Nephron progenitor cell (in vitro differentiated cells): ENCODE measurements at places on chromosomes 7 and 10.

- DNase-seq: no peak
Observed at GRCh38 chr10:132538790-132539421, 1.3 kb downstream of the INPP5A start.

DNA sequence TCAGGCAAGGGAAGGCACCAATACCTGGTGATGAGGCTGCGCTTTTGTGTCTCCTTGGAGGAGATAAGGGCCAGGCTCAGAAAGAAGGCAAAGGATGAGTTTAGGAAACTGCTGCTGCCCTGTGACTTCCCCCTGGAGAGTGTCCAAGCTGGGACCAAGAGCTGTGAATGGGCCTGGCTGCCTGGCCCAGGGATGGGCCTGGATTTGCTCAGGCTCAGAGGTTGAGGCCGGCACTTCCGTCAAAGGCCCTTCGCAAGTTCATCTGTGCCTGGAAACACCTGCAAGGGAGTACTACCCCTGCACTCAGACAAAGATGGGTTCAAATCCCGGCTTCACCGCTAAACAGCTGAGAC is 50.5 kb upstream of the NANOS1 start:
- no peak for DNase-seq

- DNase-seq: peak; percentile 56
Observed at GRCh38 chr7:3722396-3722922, 421.4 kb downstream of the SDK1 start.

GRCh38 chr10:126521399-126521798 is 133.1 kb upstream of the ADAM12 start:
- DNase-seq: no peak

DNA sequence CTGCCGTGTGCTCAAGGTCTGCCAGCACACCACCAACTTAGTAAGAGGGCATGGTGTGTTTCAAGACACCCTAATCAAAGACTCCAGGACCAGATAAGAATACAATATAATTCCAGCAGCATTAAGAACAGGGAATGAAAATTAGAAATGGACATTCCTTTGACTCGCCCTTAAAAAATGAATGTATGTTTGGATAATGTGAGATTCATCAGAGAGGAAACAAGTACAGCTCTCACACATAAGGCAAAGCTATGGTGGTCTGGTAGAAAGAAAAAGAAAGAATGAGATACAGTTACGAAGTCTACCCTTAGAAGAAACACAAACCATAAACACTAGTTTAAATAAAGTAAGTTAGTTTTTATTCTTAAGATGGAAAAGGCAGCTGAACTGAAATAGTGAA is 174.8 kb upstream of the ANK3 start:
- no peak for DNase-seq

DNA sequence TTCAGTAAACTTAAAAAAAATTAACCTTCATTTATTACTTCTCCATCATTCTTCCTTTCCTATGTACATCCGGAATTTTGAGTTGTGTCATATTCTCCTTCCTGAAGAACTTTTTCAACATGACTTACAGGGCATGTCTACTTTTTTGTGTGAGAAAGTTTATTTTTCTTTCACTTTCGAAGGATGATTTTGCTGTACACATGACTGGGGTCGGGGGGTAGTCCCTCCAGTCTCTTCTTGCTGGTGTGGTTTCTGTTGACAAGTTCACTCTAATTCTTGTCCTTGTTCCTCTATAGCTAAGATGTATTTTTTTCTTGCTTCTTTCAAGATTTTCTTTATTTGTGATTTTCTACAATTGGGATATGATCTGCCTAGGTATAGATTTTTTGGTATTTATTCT is 55.8 kb downstream of the INPP5A start:
- no peak for DNase-seq

GRCh38 chr10:13441476-13441875 is 87.3 kb downstream of the BEND7 start:
- DNase-seq: no peak

DNA sequence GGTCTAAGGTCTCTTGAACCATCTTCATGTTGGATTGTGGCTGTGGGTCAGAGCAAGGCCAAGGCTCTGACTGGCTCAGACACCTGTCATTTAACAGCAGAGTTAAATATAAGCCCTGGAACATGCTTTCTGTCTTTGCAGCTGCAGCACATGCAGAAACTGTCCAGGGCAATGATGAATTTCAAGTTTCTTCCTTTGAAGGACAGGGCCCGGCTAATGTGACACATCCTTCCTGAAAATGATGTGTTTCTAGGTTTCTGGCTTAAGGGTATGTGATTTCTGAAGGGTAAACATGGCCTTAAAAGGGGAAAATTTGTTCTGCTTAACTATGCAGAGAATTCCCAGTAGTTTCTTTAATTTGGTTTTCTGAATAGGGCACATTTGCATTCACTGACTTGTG is 34.0 kb upstream of the SLC35B4 start:
- no peak for DNase-seq

DNA sequence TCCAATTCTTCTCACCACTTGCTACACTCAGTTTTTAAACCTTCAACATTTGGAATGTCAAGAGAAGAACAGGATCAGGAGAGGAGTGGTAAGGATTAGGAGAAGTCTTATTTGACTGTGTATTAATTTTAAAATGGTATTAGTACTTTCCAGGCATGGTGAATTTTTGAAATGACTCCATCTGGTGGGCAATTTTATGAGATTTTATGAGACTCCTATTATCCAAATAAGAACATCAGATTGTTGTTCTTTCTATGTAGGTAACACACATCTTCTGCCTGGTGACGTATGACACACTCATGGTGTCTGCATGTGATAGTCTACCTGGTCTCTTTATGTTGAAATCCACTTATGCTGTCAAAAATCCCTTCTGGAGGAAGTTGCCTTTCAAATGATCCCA is 51.0 kb downstream of the SLC13A1 start:
- no peak for DNase-seq
